ENCODE measurements at places on chromosomes 2 and 18.
A peak's percentile ranks its signal among the peaks of the same experiment; 100 is the strongest.

DNA sequence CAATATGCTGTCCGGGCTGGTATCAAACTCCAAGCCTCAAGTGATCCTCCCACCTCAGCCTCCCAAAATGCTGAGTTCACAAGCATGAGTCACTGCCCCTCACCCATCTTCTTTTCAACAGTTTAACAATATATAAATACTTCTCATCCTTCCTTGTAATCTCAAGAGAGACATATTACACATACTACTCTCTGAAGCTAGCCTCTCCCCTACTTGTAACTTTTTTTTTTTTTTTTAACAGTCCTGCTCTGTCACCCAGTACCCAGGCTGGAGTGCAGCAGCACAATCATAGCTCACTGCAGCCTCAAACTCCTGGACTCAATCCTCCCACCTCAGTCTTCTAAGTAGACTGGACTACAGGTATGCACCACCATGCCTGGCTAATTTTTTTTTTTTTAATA is 5.7 kb downstream of the GFPT1 start:
- peak; percentile 80 for DNase-seq

GRCh38 chr2:199833525-199833924 is 17.5 kb downstream of the FTCDNL1 start:
- no peak for DNase-seq

GRCh38 chr2:158734442-158734841 is 60.7 kb upstream of the DAPL1 start:
- no peak for DNase-seq

- DNase-seq = no peak
Observed at GRCh38 chr2:108936076-108936864, 52.8 kb downstream of the EDAR start.

DNA sequence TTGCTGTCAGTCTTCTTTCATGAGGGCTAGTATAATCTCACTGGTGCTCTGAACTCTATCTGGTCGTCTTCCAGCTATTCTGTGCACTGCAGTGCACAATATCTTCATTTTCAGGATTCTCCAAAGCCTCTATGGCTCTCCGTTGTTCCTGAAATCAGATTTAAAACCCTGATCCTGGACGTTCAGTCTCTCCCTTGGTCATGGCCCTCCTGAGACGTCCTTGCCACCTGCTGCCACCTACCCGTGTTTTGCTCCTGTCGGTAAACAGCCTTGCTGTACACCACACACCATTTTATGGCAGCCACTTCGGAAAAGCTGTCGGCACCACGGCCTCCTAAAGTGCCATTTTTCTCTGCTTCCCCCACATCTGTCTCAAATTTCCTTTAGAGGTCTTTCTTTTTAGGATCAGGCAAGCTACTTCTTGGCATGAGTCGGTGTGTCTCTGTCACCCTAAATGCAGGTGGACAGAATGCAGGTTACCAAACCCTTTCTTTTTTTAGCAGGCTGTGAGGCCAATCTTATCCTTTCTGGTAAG is 170.0 kb downstream of the HRH4 start:
- DNase-seq = no peak

- peak; percentile 67 for DNase-seq
Observed at GRCh38 chr18:60082790-60083189, 183.0 kb downstream of the PMAIP1 start.

- no peak for DNase-seq
Observed at GRCh38 chr2:36469710-36470109, 114.1 kb downstream of the CRIM1 start.

DNA sequence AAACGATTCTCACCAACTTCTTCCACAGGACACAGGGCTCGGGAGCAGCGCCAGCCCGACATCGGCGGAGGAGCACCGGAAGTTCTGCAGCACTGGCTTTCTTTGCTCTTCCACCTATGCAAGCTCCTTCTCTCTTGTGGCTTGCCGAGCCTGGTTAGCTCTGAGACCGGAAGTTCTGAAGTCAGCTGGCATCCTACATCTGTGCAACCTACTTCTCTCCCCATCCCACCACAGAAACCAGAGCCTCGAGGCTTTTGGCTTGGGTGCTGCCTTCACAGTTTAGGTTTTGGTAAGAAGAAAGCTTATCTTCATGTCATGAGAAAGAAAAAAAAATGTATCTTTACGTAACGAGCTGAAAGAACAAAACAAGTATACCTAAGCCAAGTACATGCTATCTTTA is 111.7 kb downstream of the ANKRD44 start:
- DNase-seq = peak; percentile 80

GRCh38 chr2:111015283-111015995 is 105.3 kb upstream of the BCL2L11 start:
- no peak for DNase-seq

DNA sequence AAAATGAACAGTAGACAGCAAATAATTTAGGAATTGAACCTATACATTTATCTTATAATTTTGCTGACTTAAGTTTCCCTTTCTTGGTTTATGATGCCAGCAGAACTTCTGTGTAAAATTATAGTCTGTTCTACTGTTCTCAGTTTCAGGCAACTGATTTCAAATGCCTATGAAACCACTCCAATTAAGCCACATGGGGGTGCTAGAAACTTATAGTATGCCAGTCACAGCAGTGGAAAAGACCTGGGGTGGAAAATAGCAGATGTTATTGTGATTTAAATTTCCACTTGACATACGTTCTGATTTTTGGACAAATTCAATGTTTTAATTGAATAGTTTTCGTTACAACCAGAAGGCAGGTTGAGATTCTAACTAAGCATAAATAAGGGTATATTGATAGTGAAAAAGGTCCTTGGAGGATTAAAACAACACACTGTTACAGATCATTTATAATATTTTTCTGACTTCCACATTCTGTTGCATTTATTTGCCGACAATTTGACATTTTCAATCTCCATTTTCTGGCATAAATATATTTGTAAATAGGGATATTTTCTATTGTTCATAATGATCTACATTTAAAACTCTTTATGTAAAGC is 61.4 kb downstream of the CPS1 start:
- DNase-seq = peak; percentile 72

- DNase-seq = no peak
Observed at GRCh38 chr18:45136381-45137086, 455.8 kb downstream of the SETBP1 start.

DNA sequence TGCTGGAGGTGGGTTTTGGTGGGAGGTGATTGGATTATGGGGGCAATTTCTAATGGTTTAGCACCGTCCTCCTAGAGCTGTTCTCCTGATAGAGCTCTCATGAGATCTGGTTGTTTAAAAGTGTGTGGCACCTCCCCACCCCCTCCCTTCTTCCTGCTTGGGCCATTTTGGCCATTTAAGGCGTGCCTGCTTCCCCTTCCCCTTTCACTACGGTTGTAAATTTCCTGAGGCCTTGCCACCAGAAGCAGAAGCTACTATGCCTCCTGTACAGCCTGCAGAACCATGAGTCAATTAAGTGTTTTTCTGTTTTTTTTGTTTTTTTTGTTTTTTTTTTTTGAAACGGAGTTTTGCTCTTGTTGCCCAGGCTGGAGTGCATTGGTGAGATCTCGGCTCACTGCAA is 335.7 kb upstream of the HS6ST1 start:
- peak; percentile 70 for DNase-seq

- no peak for DNase-seq
Observed at GRCh38 chr2:60296219-60296955, 257.1 kb downstream of the BCL11A start.

DNA sequence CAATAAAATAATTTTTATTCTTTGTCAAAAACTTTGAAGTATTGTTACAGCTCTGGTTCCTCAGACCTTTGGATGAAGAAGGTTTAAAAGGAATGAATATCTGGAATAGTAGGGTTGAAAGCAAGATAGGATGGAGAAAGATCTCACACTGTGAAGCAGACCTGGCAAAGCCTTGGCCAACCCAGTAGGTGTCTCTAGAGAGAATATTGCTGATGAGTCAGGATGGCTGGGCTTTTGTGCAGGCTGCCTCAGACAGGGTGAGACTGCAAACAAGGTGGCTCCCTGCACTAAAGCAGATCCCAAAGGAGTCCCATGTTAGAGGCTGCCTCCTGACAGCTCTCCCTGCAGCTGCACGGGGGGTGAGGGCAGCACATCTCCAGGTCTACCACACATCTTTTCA is 226.0 kb upstream of the ITGA4 start:
- no peak for DNase-seq

DNA sequence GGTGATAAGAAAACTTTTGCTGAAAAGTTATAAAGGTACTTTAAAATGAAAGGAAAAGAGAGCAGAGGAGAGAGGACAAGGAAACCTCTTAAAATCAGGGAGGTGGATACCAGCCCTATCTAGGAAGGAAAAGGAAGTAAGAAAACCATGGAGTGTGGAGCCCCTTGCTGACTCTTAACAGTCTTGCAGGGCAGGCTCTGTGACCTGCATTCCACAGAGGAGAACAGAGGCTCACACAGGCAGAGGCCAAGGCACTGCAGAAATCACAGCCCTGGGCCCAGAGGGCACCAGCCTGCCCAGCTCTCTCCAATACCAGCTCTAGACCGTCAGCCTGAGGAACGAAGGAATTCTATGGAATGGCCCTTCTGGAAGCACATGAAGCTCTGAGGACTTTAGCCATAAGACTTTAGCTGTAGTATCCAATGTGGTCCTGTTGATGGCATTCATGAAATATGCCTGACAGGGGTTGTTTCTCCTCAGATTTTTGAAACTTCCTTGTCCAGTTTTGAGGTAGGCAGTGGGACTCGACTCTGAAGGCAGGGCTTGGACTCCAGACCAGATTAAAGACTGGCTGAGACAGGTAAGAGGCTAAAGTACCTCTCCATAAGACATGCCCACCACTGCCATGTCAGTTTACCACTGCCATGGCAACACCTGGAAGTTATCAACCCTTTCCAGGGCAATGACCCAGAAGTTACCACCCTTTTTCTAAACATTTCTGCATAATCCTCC is 216.3 kb downstream of the ANAPC1 start:
- peak; percentile 77 for DNase-seq

DNA sequence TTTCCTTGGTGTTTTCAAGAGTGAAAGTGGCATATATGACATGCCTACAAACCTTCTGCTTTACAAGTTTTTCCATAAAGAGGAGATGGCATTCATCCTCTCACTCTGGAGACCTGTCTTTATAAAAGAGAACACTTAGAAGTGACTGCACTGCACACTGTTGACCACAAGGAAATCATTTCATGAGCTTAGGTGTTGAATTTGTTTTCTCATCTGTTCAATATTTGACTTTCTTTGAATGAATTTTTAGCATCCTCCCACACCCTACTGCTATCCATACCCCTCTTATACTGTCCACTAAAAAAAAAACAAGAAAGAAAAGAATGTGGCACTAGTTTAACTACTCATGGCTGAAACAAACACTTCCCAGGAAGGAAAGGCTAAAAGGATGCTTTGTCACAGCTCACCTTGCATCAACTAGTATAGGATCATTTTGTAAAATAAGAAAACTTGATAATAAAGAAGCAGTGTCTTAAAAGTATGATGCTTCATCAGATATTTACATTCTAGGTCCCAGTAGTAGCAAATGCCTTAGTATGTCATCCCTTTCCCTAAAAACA is 83.0 kb downstream of the ACVR1 start:
- no peak for DNase-seq

All from OCI-M1 (cell line).